ENCODE measurements at places on chromosomes 16 and 17.

DNA sequence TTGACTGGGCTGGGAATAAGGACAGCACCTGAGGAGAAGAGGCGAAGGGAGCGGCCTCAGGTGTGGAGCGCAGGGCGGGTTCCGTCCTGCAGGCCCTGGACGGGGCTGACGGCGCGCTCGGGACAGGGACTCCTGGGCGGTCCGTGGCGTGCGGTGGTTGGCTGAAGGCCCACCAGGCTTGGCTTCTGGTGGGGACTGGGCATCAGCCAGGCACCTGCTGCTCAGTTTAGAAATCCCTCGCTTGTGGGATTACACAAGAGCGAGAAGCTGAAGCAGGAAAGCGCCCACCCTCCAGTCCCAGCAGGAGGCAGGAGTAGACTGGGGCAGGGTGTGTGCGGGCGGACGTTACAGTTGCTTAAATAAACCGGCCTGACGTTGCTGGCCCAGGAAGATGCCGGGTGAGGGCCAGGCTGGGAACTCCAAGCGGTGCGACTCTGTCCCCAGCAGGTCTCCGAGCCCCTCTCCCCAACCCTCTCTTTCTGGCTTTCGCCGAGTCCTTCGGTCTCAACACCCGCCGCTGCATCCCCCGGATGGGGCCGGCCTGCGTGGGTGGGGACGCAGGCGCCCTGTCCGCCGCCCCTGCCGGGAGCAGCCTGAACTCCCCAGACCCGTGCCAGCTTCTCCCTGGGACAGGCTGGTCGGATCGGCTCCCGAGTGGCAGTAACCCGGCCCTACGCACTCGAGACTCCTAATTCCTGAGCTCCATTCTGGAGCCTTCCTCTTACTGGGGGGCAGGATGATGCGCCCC lies 639 bp downstream of the MIF4GD start:
- DNase-seq, result peak; percentile 78

GRCh38 chr16:75593825-75594820 lies 27.9 kb downstream of the GABARAPL2 start:
- no peak for DNase-seq

- DNase-seq, result no peak
Observed at GRCh38 chr16:10868104-10868595, 8.9 kb upstream of the CIITA start.

- DNase-seq, result no peak
Observed at GRCh38 chr16:87541872-87542234, 49.0 kb upstream of the ZCCHC14 start.

- no peak for DNase-seq
Observed at GRCh38 chr17:7969433-7969832, 33.0 kb upstream of the GUCY2D start.

DNA sequence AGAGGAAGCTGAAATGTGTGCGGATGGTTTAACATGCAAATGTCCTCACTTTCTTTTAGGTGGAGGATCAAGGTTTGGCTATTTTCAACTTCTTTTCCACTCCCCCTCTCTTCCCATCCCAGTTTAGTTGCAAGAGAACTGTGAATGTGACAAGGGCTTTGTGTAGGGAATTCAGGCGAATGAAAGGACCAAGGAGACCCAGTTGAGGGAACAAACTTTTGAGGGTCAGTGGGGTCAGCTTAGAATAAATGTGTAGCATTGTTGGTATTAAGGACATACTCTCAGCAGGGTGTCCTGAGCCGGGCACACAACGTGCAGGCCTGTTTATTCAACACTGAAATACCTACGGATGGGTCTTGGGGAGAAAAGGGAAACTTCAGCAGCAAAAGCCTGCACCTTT lies 346.0 kb downstream of the PMP22 start:
- DNase-seq, result no peak

DNA sequence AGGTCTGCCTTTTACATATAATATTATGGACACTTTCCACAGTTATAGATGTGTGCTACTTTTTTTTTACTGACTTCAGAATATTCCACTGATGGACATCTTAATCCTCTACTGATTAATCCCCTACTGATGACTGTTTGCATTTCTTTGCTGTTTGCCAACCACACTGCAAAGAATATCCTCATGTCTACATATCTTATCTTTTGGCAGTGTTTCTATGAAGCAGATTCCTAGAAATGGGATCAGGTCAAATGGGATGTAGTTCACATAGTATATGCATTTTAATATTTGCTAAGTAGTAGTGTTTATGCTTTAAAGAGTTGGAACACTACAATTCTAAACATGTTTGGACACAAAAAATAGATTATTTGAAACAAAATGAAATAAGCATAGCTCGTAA lies 3.2 kb downstream of the CCL3 start:
- no peak for DNase-seq

- peak; percentile 92 for DNase-seq
Observed at GRCh38 chr17:21280081-21280518, 4.4 kb upstream of the MAP2K3 start.
